Fibroblast of lung (primary cell): ENCODE measurements at places on chromosomes 4 and X.
A peak's percentile ranks its signal among the peaks of the same experiment; 100 is the strongest.

DNA sequence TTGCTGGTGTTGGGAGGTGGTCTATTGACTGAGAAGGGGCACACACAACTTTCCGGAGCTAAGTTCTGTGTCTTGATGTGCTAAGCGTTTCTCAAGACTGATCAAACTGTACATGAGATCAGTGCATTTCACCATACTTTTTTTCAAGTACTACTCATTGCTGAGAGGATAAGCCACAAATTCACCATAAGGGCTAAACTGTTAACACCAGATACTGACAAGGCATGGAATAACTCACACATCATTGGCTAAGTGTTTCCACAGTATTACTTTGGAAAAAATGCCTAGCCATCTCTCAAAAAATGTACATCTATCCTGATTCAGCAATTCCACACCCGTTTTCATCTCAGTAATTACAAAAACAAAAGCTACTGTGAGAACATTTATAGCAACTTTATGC lies 13.0 kb downstream of the RBMX start:
- DNase-seq: peak; percentile 71

DNA sequence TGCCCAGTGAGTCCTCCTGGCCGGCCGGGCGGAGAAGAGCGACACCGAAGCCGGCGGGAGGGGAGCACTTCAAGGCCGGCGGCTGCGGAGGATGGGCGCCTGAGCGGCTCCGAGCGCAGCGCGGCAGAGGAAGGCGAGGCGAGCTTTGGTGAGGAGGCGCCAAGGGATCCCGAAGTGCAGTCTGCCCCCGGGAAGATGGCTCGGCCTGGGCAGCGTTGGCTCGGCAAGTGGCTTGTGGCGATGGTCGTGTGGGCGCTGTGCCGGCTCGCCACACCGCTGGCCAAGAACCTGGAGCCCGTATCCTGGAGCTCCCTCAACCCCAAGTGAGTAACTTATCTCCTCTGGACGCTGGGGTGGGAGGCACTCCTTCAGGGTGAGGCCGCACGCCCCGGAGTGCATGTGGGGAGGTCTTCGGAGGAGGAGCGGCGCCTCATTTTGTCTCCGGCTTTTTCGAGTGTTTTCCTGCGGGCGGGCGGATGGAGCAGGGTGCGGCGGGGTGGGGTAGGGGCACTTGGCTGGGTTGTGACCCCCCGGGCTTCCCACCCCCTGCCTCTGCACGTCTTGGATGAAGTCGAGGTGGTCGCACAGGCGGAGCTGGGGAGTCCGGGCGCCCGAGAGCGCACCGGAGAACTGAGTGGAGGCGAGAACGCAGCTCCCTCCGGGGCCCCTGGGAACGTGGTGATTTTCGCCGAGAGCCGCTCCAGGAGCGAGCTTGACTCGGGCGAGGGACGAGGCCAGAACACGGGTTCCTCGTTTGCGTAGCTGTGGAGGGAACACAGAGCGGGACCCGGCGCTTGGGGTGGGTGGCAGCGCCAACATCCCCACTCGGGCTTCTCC lies 979 bp downstream of the EFNB1 start:
- no peak for DNase-seq

- DNase-seq: no peak
These were observed 144.0 kb upstream of the JADE1 start for GRCh38 chr4:128665514-128665913.

DNA sequence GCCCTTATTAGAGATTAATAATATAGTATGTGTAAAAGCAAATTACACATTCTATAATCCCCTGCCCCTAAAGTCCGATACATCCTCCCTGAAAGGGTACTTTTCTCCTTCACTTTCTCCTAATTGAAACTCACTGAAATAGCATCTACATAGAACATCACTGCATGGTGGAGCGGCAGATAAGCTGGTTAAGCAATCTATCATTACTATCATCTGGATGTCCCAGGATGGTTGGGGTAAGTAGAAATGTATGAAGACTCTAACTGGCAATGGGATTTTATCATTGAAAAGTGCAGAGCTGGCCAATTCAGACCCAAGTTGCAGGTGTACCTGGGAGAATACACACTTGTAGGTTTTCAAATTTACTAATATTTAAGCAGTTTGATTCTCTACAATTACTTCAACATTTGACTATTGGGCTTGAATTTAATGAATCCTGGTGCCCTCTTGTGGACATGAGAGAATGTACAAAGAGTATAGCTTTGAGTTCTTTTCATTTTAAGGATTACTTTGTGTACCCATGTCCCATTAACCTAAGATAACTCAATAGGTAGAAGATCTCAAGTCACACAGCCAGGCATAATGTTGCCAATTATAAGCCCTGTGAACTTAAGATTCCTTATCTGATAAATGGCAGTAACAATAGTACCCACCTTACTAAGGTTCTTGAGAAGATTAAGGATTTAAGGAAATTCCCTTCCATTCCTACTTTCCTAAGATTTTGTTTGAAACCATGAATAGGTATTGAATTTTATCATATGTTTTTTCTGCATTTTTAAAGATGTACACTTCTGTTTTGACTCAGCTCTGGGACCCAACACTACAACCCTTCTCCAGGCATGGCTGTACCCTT lies 69.8 kb downstream of the SHROOM3 start:
- peak; percentile 77 for DNase-seq

- no peak for DNase-seq
These were observed 24.9 kb downstream of the WDR1 start for GRCh38 chr4:10091531-10092181.

DNA sequence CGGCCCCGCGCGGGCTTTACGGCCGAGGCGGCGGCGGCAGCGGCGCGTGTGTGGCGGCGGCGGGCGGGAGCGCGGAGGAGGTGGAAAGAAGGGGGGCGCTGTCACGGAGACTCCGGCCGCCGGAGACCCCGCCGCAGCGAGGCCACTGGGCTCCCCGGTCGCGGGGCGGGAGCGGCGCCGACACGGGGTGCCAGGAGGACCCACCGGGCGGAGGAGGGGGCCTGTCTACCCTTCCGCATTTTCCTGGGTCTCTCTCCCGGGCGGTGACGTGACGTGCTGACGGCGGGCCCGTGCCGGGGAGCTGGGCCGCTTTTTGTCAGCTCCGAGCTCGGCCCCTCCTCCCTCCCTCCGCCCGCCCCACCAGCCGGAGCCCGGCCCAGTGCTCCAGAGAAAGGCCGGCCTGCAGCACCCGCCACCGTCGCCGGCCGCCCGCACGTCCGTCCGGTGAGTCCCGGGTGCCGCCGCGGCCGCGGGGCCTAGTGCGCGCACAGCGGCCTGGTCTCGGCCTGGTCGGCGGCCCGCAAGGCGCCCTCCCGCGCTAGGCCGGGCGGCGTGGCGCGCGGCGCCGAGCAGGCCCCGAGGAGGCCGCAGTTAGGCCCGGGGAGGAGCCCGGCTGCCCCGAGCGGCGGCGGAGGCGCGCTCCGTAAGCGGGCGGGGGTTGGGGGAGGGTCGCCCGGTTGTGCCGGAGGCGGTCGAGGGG lies at the start of gene ZFX:
ZFX (plus strand) TSS at position 379 of the 700 bp plus-strand sequence. CDS start 23,014 bp downstream, outside the sequence.
- DNase-seq: peak; percentile 61

DNA sequence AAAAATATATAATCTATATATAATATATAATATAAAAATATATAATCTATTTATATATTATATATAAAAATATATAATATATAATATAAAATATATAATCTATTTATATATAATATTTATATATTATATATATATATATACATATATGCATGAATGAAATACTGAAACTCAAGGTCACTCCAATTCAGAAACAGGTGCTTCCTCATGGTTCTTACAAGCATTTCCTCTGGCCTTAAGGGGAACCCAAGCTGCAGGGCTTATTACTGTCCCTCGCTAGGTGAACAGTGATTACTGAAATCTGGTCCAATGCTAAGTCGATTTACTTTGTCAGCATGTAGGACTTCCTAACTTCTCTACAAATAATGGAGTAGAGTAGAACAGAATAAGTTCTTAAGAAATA lies 174.3 kb downstream of the GPM6A start:
- DNase-seq: no peak

DNA sequence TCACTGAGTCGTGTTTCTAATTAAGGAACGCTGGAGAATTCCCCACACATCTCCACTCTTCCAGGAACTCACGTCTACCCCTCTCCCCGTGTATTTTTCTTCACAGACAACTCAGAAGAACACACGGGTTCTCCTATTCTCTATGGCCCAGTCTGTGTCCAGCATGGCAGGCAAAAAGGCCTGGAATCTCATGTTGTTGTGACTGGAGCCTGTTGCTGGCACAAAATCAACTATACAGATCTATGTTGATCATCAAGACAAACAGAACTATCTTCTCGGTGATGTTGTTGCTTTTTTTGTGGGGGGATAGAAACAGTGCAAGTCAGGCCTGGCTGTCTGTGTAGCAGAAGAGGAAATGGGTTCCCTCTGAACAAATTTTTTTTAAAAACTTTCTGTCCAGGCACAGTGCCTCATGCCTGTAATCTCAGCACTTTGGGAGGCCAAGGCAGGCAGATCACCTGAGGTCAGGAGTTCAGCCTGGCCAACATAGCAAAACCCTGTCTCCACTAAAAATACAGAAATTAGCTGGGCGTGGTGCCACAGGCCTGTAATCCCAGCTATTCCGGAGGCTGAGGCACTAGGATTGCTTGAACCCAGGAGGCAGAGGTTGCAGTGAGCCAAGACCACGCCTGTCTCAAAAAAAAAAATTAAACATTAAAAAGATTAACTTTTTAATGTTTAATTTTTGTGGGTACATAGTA lies 50.5 kb upstream of the CBR4 start:
- DNase-seq: no peak

DNA sequence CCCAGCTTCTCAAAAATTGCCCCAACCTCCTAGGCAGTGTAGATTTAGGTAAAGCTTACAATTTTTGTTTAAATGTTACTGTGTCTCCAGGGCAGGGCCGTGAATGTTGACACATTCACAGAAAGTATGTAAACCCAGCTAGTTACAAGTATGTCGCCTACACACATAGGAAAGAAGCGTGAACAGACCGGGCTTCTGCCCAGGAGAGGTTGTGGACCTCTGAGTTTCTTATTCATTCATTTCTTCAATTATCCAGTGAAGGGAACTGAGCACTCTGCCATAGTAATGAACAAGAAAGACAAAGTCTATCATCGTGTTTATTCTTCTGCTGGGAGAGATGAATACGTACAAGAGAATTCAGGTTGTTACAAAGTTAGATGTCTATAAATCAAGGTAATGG lies 93.2 kb downstream of the TRIML1 start:
- DNase-seq: no peak

DNA sequence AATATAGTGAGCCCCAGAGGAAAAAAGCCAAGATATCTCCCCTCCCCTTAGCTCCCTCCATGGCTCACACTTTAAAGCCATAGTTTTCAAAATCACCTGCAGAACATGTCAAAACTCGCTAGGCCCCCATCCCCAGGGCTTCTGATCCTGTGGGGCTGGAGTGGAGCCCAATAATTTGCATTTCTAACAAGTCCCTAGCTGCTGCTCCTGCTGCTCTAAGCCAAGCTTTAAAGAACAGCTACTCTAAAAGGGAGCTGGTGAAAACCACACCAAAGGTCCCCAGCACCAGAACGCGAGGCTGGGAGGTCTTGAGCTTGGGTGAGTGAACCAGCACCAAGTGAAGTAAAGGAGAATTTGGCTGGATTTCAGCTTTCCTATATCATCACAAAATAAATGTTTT lies 237.1 kb downstream of the ZNF674 start:
- DNase-seq: no peak

DNA sequence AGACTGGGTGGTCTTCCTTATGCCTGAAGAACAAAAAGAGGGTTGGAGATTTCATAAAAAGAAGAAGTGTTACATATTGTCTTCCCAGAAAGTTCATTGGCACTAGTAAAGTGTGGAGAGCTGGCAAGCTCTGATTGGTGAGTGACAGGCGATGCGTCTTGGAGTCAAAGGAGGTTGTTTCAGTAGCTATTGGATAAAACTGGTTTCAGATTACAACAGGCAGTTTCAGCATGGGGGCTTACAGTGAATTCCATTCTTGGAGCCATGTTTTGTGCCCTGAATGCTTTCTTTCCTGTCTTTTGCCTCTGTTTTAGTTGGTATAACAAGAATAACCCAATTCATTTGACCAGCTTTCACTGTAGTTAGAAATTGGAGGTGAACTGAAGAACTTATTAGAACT lies 750.5 kb downstream of the ADGRL3 start:
- DNase-seq: no peak

DNA sequence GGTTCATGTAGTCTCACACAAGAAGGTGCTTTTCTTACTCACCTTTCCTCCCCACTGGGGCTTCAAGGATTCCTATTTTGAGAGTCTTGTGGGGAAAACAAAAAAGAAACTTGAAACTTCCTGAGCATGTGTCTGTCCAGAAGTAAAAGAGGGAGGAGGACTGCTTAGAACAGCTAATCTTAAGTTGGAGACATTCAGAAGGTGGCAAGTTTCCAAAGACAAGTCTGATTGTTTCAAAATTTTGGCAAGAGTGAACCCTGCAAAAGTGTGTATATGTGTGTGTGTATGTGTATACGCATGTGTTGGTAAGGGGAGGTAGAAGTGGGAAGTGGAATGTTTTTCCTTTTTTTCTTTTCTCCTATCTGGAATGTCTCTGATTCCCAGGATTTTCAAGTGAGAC lies 189.0 kb upstream of the FRMPD4 start:
- no peak for DNase-seq

- DNase-seq: peak; percentile 28
These were observed 19.5 kb downstream of the AP1AR start for GRCh38 chr4:112251019-112251643.

- peak; percentile 44 for DNase-seq
These were observed 1.8 kb downstream of the SLC30A9 start for GRCh38 chr4:41991916-41992767.

DNA sequence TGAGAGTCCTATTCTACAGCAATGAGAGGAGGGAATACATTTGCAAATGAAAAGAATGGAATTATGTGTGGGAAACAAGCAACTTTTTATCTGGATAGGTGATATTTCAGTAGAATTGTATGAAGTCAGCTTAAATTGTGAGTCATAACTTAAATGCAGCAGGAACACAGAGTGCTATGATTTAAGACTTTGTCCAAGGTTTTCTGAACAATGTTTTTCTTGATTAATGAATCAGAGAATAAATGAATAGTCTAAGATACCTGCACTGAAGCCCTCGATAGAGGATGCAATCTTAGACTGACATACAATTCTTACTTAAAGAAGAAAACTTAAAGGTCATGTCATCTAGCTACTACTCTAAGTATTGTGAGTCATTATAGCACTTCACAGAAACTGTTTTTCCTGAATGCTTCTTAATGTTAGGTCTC lies 8.0 kb downstream of the ARHGEF38 start:
- DNase-seq: peak; percentile 10

DNA sequence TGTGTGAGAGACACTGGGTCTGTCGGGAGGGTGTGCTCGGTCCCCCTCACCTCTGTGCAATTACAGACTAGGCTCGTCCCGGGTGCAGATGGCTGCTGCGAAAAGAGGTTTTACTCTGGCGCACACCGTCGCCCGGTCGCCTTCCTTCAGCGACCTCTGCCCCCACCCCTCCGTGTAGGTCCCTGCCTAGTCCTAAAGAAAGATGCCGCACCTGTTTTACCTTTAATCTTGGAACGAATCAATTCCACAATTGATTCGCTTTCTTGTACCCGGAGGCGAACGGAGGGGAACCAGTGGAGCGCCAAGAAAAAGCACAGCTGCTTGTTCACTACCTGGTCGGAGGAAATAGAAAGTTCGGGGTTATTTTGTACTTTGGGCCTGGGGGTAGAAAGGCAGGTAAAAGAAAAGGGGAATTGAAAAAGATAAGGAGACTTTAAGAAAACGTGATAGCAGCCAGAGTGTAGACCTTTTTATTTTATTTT lies 1.2 kb downstream of the NPNT start:
- no peak for DNase-seq

GRCh38 chr4:114924311-114924710 lies 189.1 kb downstream of the NDST4 start:
- no peak for DNase-seq

GRCh38 chr4:931194-931959 lies 739 bp downstream of the GAK start:
- peak; percentile 24 for DNase-seq
